ENCODE measurements at places on chromosomes 11 and 22.

DNA sequence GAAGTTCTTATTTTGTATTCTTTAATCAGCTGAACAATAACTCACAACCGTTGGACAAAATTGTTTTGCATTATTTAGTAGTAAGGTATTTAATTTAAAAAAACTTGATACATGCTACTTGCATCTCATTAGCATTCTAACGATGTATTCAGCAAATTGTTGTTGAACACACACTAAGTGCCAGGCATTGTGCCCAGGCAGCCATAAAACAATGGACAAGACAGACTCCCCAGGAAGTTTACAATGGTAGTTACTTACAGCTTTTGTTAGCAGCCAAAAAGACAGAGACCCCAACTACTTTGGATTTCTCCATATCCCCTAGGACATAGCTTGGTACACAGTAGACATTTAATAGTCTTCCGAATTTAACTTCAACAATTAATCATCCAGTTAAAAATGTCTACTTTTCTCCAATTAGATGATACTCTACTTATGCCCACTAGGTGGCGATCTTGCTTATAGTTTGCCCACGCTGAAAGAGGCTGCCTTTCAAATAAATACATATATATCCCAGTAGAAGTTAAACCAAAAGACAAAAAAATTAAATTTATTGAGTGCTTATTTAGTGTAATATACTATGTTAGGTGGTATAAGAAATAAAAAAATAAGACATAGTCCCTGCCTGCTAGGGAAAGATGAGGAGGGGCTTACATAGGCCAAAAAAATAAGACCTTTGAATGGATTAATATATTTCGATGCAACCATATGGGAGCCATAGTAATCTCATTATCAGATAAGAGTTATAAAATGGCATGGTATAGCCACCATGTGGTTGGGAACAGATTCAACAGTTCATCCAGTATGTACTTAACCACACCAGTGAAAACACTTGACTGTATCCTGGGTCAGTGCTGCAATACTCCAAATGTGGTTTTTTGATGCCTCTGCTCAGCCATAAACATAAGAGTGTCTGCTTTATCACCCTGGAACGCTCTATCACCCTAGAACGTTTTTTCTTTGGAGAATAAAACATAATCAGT, 2.0 kb upstream of the FJX1 start:
- DNase-seq, result no peak

DNA sequence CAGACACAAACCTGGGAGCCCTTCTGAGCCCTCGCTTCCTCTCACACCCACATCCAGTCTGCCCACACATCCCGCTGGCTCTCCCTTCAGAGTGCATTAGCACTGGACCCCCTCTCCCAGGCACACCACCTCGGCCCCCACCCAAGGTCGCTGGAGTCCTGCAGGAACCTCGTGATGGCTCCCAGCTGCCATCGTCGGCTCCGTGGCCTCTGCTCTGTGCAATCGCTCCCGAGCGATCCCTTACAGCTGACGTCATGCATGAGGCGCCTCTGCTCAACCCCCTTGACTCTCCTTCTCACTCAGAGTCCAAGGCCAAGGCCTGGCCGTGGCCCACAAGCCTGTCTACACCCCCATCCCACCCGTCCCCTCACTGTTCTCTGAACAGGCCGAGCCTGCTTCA, 183.9 kb downstream of the EFCAB6 start:
- no peak for DNase-seq

DNA sequence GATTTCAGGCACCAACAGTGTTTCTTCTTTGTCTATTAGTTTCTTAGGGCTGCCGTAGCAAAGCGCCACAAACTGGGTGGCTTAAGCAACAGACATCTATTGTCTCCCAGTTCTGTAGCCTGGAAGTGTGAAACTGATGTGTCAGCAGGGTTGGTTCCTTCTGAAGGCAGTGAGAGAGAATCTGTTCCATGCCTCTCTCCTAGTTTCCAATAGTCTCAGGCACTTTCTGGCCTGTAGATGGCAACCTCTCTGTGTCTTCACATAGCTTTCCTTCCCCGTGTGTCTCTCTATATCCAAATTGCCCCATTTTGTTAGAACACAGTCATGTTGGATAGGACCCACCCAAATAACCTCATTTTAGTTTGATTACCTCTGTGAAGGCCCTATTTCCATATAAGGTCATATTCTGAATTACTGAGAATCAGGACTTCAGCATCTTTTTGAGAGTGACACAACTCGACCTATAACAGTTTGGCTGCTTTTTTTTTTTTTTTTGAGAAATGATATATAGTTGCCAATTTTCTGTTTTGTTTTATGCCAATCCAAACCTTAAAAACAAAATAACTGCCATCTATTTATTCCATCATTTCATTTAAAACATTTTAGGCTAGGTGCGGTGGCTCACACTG, 108.2 kb downstream of the SLC36A4 start:
- DNase-seq, result no peak

- DNase-seq, result no peak
These were observed 73.0 kb downstream of the PAK1 start for GRCh38 chr11:77400775-77401449.

DNA sequence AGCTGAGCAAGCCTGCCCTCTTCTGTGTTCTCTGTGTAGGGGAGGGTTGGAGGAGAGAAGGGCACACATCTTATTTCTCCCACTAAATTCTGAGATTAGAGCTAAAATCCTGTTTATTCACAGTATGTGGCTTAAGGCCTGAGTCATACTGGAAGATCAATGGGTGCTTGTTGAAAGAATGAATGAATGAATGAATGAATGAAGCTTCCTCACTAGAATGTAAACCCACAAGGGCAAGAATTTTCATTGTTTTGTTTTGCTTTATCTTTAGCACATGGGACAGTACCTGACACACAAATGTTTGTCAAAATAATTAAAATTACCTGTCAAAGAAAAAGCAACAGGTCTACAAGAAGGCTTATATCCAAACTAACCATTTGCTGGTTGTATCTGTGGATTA, 50.6 kb upstream of the PAK1 start:
- DNase-seq, result no peak

- no peak for DNase-seq
These were observed 73.3 kb upstream of the ISX start for GRCh38 chr22:34992672-34993071.

DNA sequence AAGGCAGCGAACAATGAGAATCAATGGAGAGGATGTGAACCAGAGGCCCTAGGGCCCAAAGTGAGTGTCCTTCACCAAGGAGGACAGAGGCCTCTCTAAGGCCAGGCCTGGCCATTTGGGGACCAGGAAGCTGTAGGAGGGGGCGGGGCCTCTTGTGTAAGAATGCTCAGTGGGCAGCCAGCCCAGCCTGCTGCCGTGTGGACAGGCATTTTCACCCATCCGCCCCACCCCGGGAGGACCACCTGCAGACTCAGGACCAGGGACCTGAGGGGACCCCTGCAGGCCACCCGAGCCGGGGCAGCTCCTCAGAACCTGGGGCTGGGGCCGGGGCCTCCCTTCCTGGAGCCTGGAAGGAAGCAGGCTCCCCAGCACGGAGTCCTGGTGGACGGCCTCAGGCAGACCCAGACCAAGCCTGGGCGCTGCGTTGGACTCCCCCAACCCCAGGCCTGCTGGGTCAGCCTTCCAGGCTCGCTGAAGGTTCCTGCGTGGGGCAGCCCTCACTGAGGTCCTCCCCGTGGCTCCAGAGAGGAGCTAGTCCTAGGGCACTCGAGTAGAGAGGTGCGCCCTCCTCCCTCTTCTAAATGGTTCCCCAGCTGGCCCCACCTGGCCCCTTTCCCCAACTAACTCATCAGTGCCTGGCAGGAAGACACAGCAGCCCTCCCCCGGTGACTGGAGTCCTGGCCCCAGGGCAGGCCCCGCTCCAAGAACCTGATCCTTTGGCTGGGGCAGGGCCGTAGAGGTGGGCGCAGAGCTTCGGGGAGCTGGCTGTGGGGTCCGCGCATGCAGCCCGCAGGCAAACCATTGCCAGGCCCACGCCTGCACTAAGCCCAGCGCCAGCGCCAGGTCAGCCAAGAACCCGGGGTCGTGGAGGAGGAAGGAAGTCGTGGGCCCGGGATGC, 1.5 kb upstream of the TRABD start:
- no peak for DNase-seq

GRCh38 chr22:19728836-19729235, 5.5 kb downstream of the GP1BB start:
- no peak for DNase-seq

- no peak for DNase-seq
These were observed 51.2 kb upstream of the ELF5 start for GRCh38 chr11:34564807-34565241.

- no peak for DNase-seq
These were observed 87.4 kb downstream of the DLG2 start for GRCh38 chr11:85539740-85540139.

- DNase-seq, result no peak
These were observed 24.6 kb downstream of the OTOG start for GRCh38 chr11:17571431-17572358.

DNA sequence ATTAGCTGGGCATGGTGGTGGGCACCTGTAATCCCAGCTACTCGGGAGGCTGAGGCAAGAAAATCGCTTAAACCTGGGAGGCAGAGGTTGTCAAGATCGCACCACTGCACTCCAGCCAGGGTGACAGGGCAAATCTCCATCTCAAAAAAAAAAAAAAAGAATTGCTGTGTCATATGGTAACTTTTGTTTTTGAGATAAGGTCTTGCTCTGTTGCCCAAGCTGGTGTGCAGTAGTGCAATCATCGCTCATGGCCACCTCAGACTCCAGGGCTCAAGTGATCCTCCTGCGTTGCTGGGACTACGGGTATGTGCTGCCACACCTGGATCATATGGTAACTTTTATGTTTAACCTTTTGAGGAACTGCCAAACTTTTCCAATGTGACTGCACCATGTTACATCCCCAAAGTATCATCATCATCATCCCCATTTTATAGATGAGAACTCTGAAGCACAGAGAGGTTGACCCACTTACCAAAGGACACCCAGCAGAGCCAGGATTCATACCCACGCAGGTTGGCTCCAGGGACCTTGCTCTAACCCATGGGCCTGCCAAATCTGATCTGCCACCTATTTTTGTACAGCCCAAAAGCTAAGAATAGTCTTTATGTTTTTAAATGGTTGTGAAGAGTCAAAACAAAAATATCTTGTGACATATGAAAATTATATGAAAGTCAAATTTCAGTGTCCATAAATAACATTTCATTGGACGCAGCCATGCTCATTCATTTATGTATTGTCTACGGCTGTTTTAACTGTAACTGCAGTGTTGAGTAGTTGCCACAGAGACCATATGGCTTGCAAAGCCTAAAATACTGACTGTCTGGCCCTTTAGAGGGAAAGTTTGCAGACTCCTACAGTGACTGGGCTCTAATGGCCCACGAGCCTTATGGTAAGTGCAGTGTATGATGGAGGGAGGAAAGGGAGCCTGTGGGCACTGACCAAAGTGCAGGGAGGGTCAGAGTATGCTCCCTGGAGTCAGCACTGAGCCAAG, 45.3 kb downstream of the GDPD5 start:
- no peak for DNase-seq

GRCh38 chr22:44828193-44828592, 75.8 kb downstream of the ARHGAP8 start:
- DNase-seq, result no peak

- no peak for DNase-seq
These were observed 414.6 kb upstream of the LARGE1 start for GRCh38 chr22:34334893-34335292.

- no peak for DNase-seq
These were observed 2.7 kb upstream of the NXPE1 start for GRCh38 chr11:114562166-114562916.

DNA sequence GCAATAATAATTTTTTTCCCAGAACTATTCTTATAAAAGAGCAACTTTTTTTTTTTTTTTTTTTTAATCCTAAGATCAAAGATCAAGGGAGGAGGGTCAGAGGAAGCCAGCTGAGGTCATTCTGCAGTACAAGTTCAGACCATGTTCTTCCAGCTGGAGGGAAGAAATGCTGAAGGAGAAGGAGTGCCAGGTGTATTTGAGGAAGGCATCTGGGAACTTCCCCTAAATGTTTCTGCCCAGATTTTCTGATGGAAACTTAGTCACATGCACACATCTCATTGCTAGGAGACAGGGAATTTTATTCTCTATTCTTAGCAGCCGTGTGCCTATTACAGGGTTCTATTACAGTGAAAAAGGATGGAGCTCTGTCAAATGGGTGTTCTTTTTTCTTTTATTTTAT, 208.4 kb downstream of the ARHGAP42 start:
- DNase-seq, result no peak

- DNase-seq, result no peak
These were observed 22.4 kb downstream of the TOM1 start for GRCh38 chr22:35322126-35322525.

DNA sequence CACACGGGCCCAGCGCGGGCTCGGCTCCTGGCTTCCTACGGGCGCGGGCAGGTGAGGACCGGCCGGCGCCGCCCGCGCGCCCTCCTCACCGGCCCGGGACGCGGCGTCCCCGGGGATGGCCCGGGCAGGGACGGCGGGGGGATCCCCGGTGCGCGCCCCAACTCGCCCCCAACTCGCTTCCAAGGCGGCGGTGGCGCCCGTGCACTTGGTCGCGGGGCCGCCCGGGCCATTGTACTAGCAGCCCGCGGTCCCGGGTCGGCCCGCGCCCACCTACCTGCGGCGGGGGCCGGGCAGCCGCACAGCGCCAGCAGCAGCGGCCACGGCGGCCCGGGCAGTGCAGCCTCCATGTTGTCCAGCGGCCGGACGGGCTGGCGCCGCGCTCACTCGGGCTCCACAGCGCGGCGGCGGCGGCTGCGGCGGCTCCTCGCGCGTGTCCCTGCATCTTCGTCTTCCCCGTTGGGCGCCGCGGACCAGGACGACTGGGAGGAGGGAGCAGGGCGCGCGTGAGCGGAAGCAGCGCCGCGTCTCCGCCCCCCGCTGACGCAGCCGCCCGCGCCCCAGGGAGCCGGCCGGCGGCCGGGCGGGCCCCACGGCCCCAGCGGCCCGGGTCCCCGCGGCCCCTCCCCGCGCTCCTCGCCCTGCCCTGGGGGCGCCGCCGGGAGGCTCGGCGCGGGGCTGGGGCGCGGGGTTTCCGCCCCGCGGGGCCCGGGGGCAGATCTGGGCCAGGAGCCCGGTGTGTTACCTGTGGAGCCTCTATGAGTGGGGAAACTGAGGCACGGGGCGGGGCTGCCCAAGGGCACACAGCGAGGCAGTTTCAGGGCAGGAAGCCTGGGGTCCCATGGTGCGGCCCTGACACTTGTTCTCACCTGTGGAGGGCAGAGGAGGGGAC, 159.3 kb upstream of the GRK3 start:
- DNase-seq, result peak; percentile 33

GRCh38 chr11:112247201-112247600, 13.5 kb downstream of the PLET1 start:
- no peak for DNase-seq

DNA sequence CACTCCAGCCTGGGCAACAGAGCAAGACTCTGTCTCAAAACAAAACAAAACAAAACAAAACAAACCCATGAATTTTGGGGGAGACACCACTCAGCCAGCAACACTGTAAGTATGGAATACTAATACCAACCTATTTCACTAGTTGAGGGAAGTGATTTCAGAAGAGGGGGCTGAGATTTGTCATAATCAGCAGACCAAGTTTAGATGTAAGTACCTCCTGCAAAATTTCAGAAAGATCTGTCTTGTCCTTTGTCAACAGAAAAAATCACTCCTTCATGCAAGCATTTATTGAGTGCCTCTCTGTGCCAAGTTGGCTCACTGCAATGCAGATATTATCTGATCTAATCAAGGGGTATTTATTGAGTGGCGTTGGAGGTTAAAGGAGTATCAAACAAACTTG, 23.4 kb upstream of the ADA2 start:
- no peak for DNase-seq

GRCh38 chr11:71163371-71163770, 89.0 kb downstream of the SHANK2 start:
- DNase-seq, result no peak
